ENCODE measurements at places on chromosomes 7 and 10. TPM values are rescaled to one million over a fixed set of nuclear protein-coding genes. Genes with fewer than 3 reads are reported as not detected.

The CAPZA2 gene
- 130 TPM for total RNA-seq

The PTPN12 gene
- 70.9 TPM for total RNA-seq

The PDCD11 gene
- 41.8 TPM for total RNA-seq

The GRID1 gene
- 0.22 TPM for total RNA-seq

The CALCR gene
- not detected for total RNA-seq

The AGAP9 gene
- total RNA-seq = 9.5 TPM
